Fibroblast of villous mesenchyme (primary cell): ENCODE measurements at places on chromosomes 4 and X. TPM values are rescaled to one million over a fixed set of nuclear protein-coding genes. Genes with fewer than 3 reads are reported as not detected.
A peak's percentile ranks its signal among the peaks of the same experiment; 100 is the strongest.

Gene PCDH18
- 181 and 278 TPM in 2 replicates for total RNA-seq

DNA sequence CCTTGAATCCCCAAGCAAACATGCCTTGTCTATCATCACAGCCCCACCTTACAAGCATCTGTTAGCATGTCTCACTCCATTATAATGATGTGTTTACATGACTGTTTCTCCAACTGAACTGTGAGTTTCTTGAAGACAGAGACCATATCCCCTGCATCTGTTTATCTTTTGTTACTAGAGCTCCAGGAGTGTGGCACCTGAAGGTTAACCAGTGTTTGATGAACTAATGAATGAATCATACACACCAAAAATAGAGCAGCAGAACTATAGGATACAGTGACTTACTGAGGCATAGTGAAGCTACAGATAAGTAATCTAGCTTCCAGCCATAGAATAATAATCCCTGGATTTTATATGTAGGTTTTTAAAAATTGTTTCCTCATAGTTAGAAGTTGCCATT, 331.0 kb downstream of the PCDH7 start:
- no peak for DNase-seq

Gene VSIG4
- not detected in 2 replicates for total RNA-seq

DNA sequence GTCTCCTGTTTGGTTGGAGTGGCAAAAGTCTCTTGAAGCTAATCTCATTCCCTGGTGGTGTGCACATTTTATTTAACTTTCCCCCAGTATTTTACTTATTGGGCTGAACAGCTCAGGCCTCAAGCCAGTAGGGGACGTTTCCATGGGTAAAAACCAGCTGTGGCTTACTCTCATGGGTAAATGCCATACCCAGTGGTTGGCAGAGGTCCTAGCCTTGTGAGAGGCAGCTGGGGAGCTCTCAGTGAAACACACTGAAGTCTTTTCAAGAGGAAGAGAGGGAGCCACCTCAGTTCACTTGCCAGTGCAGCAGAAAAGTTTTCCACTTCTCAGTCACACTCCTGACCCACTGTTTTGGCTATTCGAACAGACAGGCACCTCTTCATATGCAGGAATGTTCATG, 1964.2 kb downstream of the ARAP2 start:
- DNase-seq: no peak

GRCh38 chr4:39994406-39994805, 16.7 kb upstream of the PDS5A start:
- DNase-seq: no peak

DNA sequence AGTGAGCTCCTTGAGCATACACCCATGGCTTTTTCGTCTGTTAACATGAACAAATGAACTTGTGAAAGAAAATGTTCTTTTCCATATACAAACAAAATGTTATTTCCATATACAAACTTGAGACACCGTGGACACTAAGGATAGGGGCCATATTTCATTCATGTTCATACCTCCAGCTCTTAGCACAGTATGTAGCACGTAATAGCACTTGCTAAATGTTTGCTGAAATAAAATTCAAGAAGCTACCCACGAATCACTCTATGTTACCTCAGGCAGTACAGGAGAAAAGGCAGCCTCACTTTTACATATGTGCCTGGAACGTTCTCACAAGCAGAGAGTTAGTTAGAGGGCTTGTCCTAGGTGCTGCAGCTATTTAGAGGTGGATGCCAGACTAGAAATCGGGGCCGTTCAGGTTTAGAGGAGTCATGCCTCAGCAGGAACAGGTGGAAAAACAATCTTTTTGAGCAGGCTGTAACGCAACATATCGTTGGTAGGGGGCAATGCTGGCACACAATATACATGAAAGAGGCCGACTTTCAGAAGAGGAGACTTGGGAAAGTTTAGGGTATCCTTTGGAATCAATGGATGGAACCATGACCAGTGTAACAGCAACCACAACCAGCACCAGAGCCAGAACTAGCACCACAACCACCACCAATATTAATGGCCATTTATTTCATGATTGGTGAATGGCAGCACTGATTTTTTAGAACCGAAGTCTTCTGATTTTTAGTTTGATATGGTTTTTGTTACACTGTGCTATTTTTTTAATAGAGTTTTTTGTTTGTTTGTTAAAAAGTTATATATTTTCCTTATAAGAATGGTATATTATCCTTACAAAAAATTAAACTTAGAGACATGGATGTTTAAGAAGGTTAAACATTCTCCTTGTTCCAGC, 14.8 kb upstream of the PAQR3 start:
- DNase-seq: no peak

DNA sequence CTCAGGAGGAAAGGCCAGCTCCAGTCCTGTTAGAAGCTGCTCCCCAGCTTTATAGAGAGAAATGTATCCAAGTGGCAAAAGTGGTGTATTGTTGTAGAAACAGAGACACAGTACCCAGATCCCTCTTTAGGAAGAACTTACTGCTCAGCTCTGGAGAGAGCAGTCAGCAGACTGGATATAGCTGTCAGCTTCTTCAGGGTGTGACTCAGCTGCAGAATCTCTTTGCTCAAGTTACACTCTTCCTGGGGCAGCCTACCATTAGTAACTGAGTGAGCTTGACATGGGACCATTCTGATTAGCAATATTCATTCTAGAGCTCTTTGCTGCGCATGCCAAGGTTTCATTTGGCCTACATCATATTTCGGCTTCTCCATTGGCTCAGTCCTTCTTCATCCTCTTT, 40.5 kb downstream of the ATP1B4 start:
- DNase-seq: no peak

GRCh38 chrX:103360916-103361315, 4.6 kb downstream of the TCEAL9 start:
- DNase-seq: no peak

Gene NDST3
- total RNA-seq: under 0.01 and 0.32 TPM in 2 replicates

Gene RRH
- total RNA-seq: 0.32 TPM in 1 of 2 replicates, not detected in the other

GRCh38 chrX:150197388-150197787, 165.7 kb upstream of the MAMLD1 start:
- DNase-seq: no peak

DNA sequence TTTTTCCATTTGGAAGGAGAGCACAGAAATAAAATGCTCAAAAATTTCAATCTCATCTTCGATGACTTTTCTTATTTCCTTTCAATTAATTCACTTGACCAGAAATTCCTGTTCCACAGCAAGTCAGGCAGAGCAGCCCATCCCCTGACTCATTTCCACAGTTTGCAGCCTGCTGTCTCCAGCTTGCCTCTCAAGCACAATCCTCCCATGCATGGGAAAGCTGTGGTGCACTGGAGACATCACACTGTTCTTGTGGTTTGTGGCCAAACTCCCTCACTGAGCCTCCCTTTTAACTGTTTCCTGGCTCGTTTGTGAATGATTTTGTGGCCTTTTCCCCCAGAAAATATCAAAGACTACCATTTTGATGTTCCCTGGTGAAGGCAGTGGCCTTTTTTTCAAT, 114.0 kb upstream of the ENPEP start:
- DNase-seq: peak; percentile 19

- no peak for DNase-seq
These were observed 257.8 kb downstream of the FBXW7 start for GRCh38 chr4:152278172-152278504.

GRCh38 chrX:12814420-12814819, 23.2 kb downstream of the PRPS2 start:
- DNase-seq: peak; percentile 59

Gene RAB39B
- total RNA-seq: under 0.01 and 0.43 TPM in 2 replicates

Gene PDK3
- 3.9 and 4.5 TPM in 2 replicates for total RNA-seq

DNA sequence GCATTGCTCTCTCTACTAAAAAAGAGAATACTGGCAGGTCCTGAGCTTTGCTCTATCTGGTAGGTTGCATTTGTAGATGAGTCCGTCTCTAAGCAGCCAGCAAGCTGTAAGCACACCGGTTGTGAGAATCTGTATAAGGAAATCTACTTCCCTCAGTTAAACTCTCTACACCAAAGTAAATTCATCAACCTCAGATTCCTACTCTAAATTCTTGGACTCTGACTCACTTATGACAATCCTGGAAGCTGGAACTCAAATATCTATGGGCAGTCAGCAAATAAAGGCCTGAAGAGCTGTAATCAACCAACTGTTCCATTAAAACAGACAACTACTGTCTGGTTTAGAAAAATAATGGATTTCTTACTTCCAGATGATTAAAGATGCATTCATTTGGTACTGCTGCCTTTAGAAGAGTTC, 37.9 kb downstream of the FAT1 start:
- DNase-seq: peak; percentile 82

Gene GPC3
- 0.32 TPM in 1 of 2 replicates, not detected in the other for total RNA-seq

- DNase-seq: no peak
These were observed 183.6 kb upstream of the DKK2 start for GRCh38 chr4:107219681-107220080.

GRCh38 chrX:11187001-11187400, 75.9 kb downstream of the HCCS start:
- DNase-seq: no peak

GRCh38 chrX:48702032-48702431, 5.5 kb downstream of the SUV39H1 start:
- DNase-seq: no peak

DNA sequence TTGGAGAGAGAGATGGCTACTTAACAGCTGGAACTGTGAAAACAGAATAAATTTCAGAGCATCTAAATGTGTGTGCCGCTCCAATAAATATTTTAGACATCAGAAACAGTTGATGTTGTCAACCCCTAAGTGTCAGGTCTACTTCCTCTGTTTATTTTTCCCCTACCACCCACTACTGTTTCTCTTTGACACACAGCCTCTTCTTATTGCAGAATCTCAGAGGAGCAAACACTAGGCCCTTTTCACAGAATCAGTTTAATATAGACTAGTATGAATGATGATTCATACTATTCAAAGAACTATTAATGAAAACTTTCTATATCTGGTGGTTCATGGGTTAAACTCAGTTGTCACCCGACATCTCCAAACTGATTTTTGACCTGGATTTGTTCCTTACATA, 33.9 kb downstream of the NAA11 start:
- DNase-seq: no peak

DNA sequence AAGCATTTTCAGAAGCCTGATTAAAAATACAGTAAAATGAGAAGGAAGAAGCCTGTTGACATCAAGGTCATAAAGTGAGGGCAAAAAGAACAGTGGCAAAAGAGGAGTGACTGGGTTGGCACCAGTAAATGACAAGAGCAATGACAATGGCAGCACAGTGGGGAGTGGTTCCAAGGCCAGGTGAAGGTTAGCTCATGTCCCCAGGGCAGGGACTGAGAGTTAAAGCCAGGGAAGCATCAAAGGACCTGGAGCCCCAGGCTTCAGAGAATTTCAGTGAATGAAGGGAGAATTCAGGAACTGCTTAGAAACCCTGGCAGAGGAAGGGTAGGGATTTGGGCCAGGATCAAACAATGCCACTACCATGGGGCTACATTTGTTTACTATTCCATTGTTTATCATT, 8.8 kb upstream of the PIGA start:
- no peak for DNase-seq

DNA sequence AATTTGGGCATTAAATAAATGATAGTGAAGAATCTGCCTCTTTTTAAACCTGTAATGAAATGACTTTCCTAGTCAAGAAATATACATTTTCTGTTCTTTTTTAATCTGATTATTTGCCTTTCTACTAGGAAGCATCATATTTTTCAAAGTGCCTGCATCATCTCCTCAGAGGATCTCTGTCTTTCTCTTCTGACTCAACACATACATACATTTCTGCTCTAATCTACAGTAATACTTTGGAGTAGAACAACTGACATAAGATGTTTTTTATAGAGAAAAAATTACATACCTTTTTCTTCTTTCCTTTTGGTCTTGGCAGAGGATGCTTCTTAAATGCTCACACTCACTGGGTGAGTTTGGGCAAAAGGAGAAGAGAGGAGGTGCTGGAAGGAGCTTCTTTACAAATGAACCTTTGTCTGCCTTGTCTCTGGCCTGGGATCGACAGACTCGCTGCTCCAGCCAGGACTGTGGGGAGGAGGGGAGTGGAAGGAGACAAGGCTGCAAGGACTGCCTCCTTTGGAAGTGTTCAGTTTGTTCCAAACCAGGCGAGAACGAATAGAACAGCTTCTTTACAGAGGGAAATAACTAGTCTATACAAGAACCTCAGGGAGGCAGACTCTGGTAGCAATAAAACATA, at the start of gene SCRG1:
Gene SCRG1 (minus strand): TSS at position 338 of the 637 bp plus-strand sequence. CDS start 7,702 bp downstream, outside the sequence.
- DNase-seq: no peak

Gene RIBC1
- total RNA-seq: 0.32 and 0.43 TPM in 2 replicates

Gene TMPRSS11B
- not detected in 2 replicates for total RNA-seq

DNA sequence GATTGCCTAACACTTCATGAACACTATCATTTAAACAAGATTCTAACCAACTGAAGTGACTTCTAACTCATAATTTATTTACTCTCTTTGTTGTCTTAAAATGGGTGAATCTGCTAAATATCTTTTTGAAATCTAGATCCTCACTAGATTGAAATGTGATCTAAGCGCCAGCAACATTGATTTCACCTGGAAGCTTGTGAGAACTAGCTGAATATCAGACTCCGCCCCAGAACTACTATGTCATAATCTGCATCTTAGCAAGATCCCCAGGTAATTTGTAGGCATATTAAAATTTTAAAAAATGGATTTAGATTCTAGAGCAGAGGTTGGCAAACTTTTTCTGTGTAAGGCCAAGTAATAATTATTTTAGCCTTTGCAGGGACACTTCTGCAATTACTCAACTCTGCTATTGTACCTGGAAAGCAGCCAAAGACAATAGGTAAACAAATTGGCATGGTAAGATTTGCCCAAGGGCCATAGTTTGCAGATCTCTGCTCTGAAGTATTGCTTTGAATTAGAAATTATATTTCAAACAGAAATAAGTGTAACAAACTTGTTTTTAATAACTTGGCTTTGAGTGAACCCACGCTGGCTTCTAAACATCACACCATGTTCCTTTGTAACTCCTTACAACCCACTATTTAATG, 121.5 kb downstream of the REELD1 start:
- no peak for DNase-seq

DNA sequence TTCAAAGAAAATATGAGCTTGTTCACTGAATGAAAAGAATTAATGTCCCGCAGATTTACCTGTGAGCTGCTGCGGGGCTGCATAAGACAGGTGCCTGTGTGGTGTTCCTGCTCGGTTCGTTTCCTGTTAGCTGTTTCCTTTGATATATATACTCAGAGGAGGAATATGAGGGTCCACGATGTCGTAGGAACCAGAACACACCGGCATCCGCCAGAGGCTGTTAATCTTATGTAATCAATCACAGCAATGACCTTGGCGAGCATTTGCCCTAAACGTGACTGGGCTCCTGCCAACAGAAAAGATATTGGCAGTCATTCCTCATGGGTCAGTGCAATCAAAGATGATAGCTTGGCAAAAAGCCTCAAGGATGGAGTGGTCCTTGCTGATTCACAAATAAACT, 260.1 kb downstream of the EVC2 start:
- DNase-seq: no peak

Gene STPG2
- total RNA-seq: under 0.01 and 0.32 TPM in 2 replicates
